ENCODE measurements at places on chromosomes 13 and 19. TPM values are rescaled to one million over a fixed set of nuclear protein-coding genes. Genes with fewer than 3 reads are reported as not detected.

The CEACAM19 gene
- 0.30 TPM for total RNA-seq

The KLK6 gene
- total RNA-seq = not detected

The SLAIN1 gene
- total RNA-seq = 0.65 TPM

The TMEM238 gene
- total RNA-seq = 0.32 TPM

The ADAMTSL5 gene
- 5.0 TPM for total RNA-seq

The KLK1 gene
- not detected for total RNA-seq

Measured in smooth muscle cell of the umbilical artery (primary cell).